Fibroblast of upper back skin (primary cell): ENCODE measurements at places on chromosomes 1 and 21.

- DNase-seq = no peak
Measured at GRCh38 chr1:166671627-166672026, 167.6 kb upstream of the POGK start.

- DNase-seq = peak; percentile 10
Measured at GRCh38 chr21:42027085-42027821, 17.1 kb upstream of the ZBTB21 start.

- DNase-seq = no peak
Measured at GRCh38 chr1:109050228-109050995, 8.5 kb upstream of the WDR47 start.

DNA sequence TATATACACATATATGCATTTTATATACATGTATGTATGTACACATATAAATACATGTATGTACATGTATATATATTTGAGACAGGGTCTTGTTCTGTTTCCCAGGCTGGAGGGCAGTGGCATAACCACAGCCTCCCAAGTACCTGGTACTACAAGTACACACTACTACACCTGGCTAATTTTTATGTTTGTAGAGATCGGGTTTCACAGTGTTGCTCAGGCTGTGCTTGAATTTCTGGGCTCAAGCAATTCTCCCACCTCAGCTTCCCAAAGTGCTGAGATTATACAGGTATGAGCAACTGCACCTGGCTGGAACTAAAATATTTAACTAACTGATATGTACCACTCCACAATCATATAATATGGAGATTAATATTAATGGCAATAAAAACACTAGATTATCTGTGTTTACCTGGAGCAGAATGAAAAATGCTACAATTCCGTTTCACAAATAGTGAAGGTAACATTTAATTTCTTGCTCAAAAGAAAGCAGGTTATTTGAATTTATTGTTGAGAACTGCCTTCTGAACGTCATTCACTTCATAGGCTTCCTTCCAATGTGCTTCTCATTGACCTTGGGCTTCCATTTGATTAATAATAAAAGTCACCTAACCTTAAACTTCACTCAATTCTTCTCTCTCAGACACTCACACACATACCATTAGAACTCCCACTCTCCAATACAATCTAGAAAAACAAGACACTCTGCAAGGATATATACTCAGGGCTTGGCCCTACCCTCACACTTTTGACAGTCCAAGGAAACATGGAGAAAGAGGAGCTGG is 57.0 kb downstream of the PTGER3 start:
- DNase-seq = no peak

DNA sequence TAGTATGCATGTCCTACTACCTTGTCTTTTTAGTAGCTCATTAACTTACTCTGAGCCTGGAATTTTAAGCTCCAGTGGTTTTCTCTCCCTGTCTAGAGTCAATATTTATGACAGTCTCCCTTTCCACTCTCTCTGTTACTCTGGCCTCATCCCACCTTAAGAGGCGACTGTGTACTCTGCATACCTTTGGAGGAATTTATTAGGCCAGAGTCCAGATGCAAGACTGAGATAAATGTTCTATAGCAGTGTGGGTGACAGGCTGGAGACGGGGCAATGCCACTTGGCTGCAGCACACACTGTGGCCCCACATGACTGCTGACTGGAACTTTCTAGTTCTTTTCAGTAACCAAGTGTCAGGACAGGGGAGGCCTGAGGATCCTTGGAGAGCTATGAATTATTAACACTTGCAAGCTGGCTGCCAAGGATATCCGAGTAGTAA is 4.1 kb upstream of the PDZK1 start:
- no peak for DNase-seq

GRCh38 chr1:231753313-231753712 is 126.7 kb downstream of the DISC1 start:
- no peak for DNase-seq

- no peak for DNase-seq
Measured at GRCh38 chr1:231693361-231694074, 66.9 kb downstream of the DISC1 start.

DNA sequence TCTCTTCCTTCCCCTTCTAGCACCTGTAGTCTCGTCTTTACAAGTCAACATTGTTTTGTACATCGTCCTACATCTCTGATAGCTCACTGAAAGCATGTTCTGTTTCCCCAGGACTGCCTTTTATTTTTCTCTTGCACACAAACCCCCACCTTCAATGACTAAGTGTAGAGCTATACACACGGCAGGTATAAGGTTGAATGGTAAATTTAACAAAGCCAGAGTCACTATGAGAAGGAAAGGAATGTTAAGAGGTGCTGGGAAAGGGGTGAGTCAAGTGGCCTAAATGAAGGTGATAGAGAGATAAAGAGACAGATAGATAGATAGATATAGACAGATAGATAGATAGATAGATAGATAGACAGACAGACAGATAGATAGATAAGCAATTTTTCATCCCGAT is 134.3 kb upstream of the ATP1B1 start:
- DNase-seq = no peak

DNA sequence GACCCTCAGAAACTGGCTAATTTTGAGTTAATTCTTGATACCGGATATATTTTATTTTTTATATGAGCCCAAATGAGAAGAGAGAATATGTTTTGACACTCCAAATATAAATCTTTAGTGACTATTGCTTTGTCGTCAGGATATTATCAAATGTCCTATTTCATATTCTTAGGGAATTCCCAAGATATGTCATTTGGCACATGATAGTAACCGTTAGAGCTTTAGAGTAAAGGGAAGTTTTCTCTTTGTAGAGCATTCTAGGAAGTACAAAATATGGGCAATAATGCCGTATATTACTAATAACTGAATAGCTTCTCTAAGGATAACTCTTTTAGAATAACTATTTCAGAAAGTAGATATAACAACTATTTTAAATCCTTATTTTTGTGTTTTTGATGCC is 8.3 kb upstream of the AMY2B start:
- DNase-seq = no peak

GRCh38 chr1:10048601-10049000 is 15.8 kb downstream of the UBE4B start:
- DNase-seq = no peak
